ENCODE measurements at places on chromosomes 4 and X.

GRCh38 chr4:82784681-82785610 is 13.7 kb downstream of the SCD5 start:
- DNase-seq = peak; percentile 80

DNA sequence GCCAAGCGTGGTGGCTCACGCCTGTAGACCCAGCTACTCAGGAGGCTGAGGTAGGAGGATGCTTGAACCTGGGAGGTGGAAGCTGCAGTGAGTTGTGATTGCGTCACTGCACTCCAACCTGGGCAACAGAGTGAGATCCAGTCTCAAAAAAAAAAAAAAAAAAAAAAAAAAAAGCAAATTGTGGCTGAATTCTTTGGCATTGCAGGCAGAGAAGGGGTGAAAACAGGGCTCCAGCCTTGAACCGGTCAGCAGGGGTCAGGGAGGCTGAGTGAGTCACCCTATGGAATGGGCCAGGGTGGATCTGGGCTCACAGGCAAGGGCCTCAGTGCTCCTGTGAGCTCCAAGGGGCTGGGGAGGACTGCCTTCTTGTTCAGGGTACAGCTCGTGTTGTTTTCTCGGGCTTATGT is 13.2 kb upstream of the FAM3A start:
- DNase-seq = no peak

GRCh38 chr4:94598758-94599157 is 147.0 kb downstream of the PDLIM5 start:
- DNase-seq = no peak

DNA sequence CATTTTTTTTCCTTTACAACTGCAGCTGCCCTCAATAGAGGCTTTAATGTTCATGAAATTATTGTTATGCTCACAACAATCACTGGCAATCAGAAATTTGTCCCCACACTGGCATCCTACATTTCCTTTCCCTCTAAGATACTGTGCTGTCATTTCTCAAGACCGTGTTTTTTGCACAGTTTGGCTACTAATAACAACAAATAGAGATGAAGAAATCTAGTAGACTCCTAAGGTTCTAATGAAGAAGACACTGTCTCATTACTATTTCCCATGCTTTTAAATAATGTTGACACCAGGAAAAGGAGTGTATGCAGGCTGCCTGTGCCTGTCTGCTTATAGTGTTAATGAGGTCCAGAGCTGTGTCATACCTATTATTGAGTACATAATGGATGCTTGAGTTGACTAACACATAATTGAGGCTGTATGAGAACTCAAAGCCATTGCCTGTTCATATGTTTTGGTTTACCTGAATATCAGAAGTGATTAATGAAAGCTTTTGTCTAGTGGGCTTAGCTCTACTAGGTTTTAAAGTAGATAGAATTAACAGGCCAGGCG is 1.5 kb upstream of the EIF4E start:
- DNase-seq = no peak

DNA sequence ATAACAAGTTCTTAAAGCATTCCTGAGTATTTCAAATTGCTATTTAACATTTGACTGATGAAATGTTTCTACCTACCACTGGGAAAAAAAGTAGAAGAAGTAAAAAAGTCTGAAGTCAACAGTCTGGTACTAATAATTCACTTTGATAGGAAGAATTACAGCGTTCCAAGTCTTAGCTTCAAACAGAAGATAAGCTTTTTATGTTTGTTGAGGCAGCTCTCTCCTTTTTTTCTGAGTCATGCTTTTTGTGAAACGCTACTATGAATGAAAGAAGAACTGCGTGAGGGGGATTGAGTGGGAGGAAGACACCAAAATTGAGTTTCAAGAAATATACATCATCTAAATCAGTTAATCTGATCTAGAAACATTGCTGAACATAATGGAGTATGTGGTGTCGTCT is 13.0 kb upstream of the KDR start:
- no peak for DNase-seq

DNA sequence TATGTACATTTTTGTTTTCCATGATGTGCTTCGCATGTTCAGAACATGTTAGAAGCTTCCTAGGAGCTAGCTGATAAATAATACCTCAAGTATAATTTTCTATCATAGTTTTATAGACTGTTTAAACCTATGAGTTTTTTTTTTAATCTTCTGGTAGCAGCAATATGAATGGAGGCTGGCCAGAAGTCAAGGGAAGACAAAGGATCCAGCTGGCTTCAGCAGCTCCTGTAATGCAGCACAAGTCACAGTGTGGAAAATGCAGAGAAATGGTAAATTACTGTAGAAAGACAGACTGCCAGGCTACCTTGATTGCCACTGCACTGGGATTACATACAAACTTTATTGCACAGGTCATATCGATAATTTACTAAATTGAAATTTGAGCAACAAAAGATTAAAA is 537.9 kb downstream of the IQCM start:
- DNase-seq = no peak

DNA sequence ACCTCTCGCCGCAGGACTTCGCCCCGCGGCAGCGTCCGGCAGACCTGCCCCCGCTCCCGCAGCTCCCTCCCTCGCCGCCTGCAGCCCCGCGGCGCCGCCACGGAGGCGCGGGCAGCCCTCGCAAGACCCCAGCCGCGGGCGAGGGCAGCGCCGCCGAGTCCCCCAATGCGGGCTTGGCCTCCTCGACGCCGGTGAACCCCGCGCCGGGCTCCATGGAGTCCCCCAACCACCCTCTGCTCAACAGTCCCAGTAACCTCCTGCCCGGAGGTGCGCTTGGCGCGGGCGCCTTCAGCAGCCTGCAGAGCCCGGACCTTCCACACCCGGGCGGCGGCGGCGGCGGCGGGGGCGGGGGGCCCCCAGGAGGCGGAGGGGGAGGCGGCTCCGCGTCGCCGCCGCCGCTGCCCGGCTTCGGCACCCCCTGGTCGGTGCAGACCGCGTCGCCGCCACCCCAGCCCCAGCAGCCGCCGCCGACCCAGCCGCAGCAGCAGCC is 1.2 kb downstream of the CPEB2 start:
- peak; percentile 45 for DNase-seq

GRCh38 chr4:127196655-127197352 is 436.0 kb upstream of the INTU start:
- DNase-seq = no peak

- DNase-seq = no peak
Observed at GRCh38 chr4:2882341-2882740, 38.7 kb downstream of the ADD1 start.

GRCh38 chr4:138542191-138542776 is 300.1 kb upstream of the SLC7A11 start:
- no peak for DNase-seq

DNA sequence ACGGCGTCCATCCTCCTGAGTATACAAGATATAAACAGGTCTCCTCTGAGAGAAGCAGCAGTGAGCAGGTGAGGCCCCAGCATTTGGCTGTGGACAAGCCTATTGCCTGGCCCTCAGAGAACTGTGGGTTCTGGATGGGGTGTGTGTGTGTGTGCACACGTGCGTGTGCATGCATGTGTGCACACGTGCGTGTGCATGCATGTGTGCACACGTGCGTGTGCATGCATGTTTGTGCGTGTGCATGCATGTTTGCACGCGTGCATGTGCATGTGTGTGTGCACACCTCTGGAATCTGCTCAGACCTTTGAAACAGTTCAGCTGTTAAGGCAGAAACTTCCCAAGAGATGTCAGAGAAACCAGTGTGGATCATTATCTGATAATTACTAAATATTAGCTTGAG is 22.2 kb upstream of the FHL1 start:
- DNase-seq = no peak

- DNase-seq = no peak
Observed at GRCh38 chr4:38292529-38292928, 332.3 kb downstream of the PTTG2 start.

DNA sequence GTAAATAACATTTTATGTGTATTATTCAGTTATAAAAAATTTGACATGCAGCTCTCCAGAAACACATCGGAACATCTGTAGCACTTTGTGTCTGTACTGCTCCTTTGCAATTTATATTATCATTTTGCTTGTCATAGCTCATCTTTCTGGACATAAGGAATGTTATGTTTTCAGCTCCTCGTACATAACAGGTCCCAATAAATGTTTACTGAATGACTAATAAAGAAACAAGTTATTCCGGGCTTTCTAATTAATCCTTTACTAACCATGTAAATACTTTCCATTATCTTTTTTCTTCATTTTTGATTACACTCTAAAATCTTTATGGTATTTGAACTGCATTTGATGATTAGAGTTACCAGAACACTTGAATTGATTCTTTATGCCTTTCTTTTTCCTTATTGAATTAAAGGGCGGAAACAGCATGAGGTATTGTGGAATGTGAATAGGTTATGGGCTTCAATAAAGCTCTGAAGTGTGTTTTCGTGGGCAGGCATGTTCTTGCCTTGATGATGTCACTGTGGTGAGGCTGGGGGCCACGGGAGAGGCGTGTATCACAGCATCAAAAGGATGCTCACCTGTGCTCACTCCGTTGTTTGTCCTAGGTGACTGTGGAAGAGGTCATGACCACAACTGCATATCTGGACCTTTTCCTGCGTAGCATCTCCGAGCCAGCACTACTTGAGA is 131.6 kb downstream of the GATB start:
- no peak for DNase-seq

- no peak for DNase-seq
Observed at GRCh38 chrX:115940888-115941332, 229.6 kb upstream of the AGTR2 start.

DNA sequence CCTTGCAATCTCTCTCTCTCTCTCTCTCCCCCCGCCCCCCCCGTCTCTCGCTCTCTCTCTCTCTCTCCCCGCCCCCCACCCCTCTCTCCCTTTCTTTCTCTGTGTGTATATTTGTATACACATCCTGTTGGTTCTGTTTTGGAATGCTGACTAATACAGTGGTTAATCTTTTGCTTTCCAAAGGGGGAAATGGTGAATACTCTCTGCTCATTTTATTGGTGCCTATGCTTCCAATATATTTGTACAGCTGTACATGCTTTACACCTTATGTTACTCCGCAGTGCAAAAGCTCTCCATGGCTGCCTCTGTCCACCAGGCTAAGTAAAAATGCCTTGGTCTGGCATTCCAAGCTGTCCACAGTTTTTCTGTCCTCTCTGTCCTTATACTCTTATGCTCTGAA is 158.8 kb downstream of the RBMX2 start:
- DNase-seq = peak; percentile 47

DNA sequence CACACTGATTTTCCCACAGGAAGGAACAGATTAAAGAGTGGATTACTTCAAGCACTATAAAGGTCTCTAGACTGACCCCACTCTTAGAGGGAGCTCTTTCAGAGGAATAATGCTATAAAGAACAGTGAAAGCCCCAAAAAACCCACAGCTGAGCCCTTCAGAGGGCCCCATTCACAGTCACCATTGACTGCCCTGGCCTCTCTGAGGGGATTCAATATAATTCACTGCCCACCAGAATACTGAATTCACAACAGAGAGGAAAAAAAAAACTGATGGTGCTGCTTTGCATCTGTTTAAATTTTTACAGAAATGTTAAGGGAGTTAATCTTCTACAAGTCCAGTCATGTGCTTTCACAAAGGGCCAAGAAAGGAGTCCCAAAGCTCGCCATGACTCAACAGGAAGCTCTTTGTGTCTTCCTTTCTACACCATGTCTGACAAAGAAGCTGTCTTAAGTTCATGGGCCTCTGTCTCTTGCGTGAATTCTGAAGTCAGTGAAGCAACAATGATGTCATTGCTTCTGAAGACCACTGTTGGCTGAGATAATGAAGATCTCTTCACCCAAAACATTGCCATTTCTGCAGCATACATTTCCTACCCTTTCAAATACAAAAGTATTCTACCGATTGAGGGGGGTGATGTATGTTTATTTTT is 174.9 kb downstream of the ADAMTS3 start:
- DNase-seq = no peak

GRCh38 chr4:145824463-145824862 is 114.2 kb downstream of the ZNF827 start:
- no peak for DNase-seq

GRCh38 chr4:104616401-104616820 is 121.7 kb upstream of the CXXC4 start:
- DNase-seq = no peak

- DNase-seq = no peak
Observed at GRCh38 chr4:183202523-183202922, 103.5 kb downstream of the WWC2 start.

DNA sequence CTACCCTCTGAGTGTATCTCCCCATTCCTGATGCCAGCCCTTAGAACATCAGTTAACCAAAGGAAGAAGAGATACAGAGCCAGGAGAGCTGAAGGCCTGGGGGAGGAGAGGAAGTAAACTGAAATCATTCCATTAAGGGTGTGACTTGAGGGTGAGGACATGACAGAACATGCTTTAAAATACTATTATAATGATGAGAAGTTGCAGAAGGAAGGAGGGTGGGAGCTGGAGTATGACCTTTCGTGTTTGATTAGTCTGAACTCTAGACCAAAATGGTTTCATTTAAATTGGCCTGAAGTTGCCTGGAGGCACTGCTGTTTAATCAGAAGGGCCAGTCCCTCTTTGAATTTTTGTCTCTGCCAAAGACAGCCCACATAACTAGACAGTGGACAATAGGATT is 11.4 kb downstream of the INTS6L start:
- DNase-seq = no peak

DNA sequence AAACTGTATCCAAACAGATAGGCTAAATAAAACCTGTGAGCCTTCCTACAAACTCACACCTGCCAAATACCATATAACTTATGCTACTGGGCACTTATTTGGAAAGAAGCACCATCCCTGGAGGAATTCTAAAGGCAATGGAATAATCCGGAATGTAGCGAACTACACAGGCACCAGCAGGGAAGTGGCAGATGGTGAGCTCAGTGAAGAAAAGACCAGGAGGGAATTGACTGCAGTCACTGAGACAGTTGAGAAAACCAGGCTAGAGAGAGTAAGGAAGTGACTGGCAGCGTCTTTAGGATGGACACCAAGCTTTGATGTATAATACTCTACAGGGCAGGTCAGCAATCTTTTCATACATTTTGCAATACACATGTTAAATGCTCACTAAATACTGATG is 16.3 kb downstream of the NDNF start:
- no peak for DNase-seq

DNA sequence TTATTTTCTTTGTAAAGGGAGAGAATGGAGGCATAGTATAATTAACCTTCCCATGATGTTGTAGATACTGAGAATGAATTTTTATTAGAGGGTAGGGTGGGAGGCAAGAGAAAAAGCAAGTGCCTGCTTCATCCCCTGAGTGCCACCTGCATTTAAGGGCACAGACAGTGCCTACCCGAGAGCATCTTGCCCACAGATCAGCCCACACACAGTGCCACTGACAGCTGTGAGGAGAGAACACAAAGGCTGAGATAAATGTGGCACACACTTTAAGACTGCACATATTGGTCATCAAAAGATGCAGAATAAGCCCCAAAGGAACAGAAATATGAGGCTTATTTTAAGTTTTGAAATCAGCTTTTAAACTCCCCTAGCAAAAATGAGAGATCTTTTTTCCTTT is 250.8 kb downstream of the SLC39A8 start:
- no peak for DNase-seq

Data from fibroblast of skin of scalp (primary cell).